GM12891 (cell line): ENCODE measurements at places on chromosomes 1 and 21.

- no peak for DNase-seq
These were observed 11.7 kb downstream of the HYI start for GRCh38 chr1:43441894-43442637.

- DNase-seq, result no peak
These were observed 151.9 kb downstream of the PGBD5 start for GRCh38 chr1:230274254-230274653.

DNA sequence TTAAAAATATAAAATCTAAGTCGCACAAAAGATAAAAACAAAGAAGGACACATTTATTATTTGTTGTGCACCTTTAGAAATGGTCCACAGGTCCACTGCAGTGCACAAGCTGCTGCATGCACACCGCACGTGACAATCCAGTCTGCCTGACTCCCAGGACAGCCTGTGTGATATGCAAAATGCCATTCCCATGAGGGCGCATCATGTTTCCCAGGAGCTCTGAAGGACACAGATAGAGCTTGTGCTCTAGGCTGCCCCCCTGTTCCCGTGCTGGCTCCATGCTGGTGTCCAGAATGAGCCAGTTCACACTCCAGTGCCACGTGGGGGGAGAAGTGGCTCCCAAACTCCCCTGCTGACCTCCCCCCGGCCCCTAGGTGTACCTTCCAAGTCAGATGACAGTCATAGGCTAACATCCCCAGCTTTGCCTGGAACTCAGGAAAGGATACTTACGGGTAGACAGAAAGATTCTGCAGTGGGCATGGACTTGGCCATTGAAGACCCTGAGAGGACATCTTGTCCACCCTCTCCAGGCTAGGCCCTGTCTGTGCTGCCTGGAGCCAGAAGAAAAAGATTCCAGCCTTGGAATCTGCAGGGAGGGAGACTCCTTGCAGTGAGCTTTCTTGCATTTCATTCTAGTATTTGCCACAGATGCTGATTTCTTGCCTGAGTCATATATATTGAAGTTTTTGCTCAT, 26.3 kb downstream of the RAB7B start:
- no peak for DNase-seq

DNA sequence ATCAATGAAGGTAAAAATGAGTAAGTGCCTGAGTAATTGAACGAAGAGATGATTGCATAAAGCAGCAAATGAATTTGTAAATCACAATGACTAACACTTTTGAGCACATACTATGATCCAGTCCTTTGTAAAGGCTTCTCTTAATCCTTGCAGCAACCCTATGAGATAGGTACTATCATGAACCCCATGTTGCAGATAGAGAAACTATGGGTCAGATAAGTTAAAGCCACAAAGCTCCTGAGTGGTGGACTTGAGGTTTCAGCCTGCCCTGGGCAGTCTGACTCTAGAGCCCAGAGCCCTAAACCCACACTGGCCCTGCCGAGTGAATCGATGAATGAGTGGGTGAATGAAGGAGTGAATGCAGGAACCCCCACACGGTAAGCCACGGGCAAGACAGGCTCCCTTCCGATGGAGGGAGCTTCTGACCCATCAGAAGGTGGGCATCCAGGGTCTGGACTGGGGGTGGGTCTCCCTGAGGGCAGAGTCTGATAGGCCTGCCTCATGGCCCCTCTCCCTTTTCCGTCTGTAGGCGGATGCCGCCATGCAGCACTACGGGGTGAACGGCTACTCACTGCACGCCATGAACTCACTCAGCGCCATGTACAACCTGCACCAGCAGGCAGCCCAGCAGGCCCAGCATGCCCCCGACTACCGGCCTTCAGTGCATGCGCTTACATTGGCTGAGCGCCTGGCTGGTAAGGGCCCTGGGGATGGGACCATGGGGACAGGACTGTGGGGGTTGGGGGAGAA, 17.0 kb downstream of the DMBX1 start:
- no peak for DNase-seq

DNA sequence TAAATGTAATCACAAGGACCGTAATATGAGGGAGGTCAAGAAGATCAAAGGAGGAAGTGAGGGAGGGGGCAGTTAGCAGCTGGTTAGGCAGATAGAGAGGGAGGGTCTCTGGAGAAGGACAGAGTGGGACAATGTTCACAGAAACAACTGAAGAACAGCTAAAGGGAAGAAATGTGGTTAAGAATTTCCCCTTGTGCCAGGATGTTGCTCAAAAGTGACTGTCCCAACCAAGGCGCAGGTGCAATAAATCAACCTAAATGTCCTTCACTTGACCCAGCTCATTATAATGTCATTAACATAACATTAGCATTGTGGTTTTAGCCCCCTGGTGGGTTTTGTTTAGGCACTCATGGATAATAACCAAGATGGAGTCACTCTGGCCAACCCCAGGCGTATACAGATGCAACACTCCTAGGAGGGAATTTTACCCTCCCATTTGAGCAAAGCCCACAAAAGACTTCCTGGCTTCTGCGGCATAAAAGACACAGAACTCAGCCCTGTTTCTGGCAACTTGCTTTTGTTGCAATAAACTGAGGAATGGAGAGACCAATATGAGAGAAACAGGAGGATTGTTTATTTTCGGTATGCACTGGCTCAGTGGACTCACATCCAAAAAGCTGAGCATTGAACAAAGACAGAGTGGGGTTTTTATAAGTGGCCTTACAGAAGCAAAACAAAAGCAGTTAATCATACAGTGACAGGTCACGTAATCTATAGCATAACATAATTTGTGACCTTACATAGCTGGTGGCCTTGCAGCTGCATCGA, 7.3 kb upstream of the CA6 start:
- no peak for DNase-seq

DNA sequence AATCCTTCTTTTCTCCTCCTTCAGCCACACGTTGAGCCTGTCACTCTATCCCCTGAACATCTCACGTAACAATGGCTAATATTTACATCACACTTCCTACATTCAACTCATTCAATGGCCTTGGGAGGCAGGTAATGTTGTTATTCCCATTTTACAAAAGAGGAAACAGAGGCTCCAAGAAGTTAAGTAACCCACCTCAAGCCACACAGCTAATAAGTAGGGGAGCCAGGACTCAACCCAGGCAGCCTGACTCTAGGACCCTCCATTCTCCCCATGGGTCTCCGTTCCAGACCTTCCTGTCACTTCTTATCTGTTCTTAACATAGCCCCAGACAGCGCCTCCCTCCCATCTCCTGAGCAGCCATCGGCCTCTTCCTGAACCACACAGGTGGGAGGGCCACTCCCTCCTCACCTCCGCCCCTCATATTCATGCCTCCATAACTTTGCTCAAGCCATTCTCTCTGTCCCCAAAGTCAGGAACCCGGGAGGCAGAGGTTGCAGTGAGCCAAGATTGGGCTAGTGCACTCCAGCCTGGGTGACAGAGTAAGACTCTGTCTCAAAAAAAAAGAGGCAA, 2.2 kb downstream of the PADI4 start:
- no peak for DNase-seq

DNA sequence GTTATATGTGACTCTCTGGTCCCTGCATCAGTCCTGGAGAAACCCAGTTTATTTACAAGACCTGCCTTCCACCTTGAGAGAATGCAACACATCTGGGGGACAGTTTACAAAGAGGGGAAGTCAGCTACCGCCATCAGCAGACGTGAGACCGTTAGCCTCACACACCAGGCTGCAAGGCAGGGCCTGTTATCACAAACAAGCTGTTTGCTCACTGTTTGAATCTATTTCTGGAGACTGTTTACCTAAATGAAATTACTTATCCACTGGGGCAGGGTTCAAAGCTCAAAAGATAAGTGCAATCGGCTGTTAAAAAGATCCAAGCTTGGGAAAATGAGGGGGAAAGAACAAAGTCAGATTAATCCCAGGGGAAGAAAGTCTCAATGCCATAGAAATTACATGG, 134.4 kb downstream of the ZNF281 start:
- no peak for DNase-seq

DNA sequence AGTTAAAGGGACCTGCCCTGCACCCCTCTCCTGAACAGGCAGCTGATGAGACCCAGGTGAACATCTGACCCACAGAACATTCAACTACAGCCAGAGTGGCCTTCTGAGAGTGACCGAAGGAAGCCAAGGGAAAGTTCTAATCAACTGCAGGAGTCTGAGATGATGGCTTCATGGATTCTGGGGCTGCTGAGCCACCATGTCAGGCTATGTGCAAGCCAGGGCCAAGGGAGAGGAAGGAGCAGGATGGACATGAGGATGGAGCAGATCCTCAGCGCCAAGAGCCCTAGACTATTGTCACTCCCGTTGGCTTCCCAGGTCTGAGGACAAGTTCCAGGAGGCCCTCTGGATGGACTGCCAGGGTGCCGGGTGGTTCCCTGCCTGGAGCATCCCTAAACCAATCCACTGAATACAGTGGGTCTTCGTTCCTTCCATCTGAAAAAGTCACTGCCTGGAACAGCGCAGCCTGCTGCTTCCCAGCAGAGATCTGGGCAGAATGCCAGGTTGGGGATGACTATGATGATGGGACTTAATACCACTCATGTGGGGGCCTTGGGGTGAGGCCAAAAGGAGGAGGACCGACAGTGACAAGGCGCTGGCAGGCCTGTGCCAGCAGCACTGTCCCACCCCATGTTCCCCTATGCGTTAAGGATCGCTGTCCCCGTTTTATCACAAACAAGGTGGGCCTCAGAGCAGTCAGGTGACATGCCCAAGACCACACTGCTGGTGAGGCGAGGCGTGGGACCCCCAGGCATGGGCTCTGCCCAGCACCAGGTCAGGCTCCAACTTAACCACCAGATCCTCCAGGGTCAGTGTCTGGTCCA, 19.8 kb downstream of the SPOCD1 start:
- no peak for DNase-seq

GRCh38 chr1:26288311-26288941, 8.5 kb downstream of the SH3BGRL3 start:
- DNase-seq, result no peak

DNA sequence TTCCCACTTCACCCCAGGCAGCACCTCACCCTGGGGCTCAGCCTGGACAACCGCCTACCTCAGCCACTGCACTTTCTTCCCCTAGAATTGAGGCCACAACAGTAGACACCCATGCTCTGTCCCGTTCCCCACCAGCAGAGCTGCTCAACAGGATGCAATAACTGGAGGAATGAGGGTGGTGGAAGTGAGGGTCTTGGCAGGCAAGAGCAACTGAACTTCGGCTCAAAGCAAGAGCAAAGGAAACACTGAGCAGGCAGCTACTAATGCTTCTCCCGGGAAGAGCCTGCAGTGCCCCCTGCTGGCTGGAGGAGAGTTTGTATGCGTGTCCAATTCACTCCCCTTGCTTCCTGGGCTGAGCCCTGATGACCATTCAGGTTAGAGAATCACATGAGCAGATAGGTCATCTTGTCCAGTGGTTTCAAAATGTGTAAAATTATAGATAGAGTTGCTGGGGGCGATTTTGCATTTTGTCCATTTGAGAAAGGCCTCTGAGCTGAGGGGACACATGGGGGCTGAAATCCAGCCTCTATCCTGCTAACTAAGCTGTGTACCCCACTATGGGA, 13.9 kb downstream of the NT5C1A start:
- peak; percentile 47 for DNase-seq

DNA sequence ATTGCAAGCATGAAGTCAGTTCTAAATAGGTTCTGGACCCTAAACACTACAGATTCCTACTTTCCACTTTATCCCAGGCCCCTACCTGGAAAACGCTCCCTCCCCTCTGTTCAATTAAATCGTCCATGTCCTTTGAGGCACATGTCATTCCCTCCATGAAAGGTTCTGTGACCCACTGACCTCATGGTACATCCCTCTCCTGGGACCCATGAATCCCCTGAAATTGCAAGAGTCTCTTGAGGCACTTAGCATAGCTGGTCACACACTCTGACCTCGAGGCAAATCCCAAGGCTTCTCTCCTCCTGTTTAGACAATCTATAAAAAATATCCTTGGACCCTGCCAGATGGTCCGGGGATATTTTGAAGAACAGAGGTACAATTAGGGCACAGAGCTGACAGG, 34.3 kb upstream of the KRTAP19-8 start:
- no peak for DNase-seq

DNA sequence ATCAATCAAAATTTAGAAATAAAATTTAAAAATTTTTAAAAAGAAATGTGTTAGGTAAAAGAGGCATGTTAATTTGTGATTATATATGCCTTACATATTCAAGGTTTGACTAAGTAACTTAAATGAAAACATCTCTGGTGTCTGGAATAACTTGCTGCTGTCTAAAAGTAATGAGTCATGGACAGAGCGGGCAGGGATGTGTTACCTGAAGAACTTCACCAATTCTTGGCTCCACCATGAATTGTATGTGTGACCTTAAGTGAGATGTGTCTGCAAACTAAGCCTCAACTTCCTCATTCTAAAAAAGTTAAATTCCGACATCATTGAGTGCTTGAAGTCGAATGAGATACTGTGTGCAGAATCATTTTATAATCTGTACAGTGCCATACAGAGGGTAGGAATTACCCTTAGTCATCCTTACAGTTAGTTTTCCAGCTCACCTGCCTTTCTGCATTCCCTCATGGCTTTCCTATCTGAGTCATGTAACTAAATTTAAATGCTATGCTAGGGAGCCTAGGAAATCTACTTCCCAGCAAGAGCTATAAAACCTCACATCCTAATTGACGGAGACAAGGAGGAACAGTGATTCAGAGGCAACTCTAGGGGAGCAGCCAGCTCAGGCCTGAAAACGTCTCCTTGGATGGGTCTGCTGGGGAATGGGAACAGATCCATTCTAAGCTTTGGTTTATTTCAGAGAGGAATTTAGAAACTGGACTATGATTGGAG, 100.7 kb upstream of the TSPAN2 start:
- DNase-seq, result no peak
